ENCODE measurements at places on chromosomes 16 and 17.

- no peak for DNase-seq
Observed at GRCh38 chr17:70096861-70097260, 21.8 kb downstream of the KCNJ16 start.

DNA sequence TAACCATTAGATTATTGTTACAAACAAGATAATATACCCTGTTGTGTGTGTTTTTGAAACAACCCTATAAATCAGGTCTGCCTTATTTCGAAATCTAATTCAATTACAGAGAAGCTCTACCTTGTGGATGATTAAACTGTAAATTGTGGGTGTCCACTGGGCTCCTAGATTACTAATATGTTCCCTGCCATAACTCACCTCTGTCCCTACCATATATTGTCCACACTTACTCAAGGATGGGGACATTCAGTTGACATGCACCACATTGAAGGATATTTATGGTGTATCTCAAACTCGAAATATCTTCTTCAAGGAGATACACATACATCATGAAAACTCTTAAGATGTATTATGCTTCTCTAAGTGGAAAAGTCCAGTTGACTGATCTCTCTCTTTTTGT is 617.6 kb upstream of the EEF2KMT start:
- no peak for DNase-seq

GRCh38 chr17:7824021-7824924 is 9.7 kb upstream of the KDM6B start:
- no peak for DNase-seq

GRCh38 chr17:37742116-37742761 is 2.6 kb downstream of the HNF1B start:
- DNase-seq: no peak

GRCh38 chr17:76715496-76715830 is 4.7 kb upstream of the MXRA7 start:
- no peak for DNase-seq

- DNase-seq: no peak
Observed at GRCh38 chr16:49552313-49552928, 178.8 kb downstream of the C16orf78 start.

GRCh38 chr17:19975601-19976000 is 2.0 kb downstream of the AKAP10 start:
- DNase-seq: no peak

DNA sequence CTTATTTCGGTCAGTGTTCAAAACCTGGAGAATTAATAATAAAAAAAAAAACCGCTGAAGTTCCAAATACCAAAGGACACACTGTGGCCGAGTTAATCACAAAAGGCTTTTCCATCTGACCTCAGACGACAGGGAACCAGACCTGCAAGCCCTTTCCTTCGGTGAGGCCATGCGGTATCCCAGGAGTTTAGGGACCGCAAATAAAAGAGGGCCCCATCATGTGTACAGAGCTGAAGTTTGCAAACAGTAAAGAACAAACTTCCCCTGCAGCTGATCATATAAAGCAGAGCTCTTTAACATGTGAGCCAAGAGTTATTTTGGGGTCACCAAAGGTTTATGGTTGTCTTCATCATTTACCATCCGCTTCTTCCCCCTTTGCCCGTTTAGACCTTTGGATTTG is 33.0 kb upstream of the FOXJ1 start:
- no peak for DNase-seq

GRCh38 chr17:80569924-80570323 is 25.3 kb downstream of the RPTOR start:
- no peak for DNase-seq

- no peak for DNase-seq
Observed at GRCh38 chr17:319266-319665, 33.3 kb downstream of the RPH3AL start.

DNA sequence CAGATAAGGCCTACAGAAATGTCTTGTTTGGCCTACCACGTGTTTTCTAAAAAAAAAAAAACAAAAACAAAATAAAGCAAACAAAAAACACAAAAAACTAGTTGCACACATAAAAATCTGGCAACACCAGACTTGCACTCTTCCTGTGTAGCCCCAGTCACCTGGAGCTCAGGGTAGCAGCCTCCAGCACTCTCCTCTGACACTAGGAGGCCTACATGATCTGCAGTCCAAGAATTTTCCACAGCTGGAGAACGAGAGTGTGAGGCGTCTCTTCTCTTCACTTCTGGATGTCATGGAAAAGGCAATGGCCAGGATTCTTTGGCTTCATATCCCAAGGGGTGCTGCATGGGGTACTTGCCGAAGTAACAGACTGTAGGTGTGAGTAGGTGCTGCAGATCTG is 310.2 kb upstream of the SALL1 start:
- DNase-seq: no peak

- DNase-seq: no peak
Observed at GRCh38 chr16:27787665-27788064, 237.7 kb downstream of the KATNIP start.

- DNase-seq: no peak
Observed at GRCh38 chr16:74462361-74462760, 41.1 kb upstream of the CLEC18B start.

GRCh38 chr17:19237389-19238166 is 412 bp downstream of the EPN2 start:
- DNase-seq: no peak

GRCh38 chr17:82825540-82826124 is 14.2 kb downstream of the ZNF750 start:
- no peak for DNase-seq

DNA sequence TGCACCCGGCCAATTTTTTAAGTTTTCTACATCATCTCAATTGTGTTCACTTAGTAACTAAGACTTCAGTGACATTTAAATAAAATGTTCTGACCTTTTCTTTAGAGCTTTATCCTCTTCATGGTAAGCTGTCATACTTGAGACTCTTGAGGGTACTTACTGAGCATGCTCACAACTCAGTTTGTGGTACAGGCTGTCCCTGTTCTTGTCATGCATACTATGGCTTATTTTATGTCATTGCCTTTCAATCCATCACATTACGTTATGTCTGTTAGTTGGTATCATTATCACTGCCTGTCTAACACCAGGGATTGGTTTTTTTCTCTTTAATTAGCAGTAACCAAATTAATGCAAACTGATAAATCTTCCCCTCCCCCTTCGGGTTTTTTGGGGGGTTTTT is 41.9 kb upstream of the RHBDL3 start:
- DNase-seq: no peak

DNA sequence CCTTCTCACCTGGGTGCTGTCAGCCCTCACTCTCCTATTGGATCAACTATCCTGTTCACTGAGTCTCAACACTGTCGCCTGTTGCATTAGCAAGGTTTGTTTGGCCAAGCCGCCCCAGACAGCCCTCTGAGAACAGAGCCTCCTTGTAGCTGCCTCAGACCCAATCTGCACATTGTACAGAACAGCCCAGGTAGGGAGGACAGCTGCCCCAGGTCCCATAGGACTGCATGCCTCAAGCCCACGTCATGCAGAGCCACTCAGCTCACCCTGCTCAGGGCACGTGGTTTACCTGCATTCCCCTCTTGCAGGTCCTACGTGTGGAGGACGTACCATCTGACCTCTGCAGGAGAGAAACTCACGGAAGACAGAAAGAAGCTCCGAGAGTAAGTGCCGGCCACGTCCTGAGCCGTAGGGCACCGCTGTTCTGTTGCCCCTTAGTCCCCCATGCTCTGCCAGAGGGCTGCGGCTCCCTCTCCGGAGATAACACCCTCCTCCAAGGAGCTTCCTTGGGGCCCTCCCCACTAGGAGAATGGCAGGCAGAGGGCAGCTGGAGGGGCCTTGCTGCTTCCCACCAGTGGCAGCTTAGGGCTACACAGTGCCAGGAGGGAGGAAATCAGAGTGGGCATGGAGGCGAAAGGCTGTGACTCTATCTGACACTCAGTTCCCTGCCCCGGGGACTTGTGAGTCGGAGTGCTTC is 2.8 kb downstream of the SNRNP25 start:
- DNase-seq: no peak

DNA sequence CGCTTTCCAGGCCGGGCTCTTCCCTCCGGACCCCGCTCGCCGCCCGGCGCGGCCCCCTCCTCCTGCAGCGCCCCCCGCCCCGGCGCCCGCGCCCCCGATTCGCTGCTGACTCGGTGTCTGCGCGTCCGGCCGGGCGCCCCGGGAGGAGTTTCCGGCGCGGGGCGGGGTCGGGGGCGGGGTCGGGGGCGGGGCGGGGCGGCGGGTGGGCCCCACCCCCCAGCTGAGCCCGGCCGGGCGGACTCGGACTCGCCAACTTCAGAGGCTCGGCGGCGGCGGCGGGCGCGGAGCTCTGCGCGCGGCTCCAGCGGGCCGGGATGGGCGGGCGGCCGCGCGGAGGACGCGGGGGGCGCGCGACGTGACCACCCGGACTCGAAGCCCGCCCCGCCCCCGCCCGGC is at the start of gene METRNL:
TSS of gene METRNL (plus strand) at position 258 of the 396 bp plus-strand sequence. CDS start 207 bp downstream, outside the sequence.
- DNase-seq: peak; percentile 60

- no peak for DNase-seq
Observed at GRCh38 chr16:86495357-86495701, 15.0 kb upstream of the FOXF1 start.

DNA sequence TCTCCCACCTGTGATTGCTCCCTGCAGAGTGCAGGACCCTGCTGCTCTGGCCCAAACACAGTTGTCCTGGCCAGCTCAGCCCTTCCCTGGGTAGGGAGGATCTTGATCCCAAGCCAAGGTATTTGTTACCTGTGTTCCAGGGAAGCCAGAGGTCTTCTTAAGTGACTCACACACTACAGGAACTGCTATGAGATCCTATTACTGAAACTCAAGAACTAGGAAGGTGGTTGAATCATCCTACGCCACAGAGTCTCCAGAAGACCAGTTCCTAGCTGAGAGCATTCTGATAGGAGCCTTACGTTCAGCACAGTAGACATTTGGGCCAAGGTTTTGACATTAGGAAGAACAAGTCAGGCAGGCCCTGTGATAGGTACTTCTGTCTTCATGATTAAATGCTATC is 12.0 kb downstream of the CHST6 start:
- DNase-seq: no peak

GRCh38 chr17:43398724-43399595 is at the start of gene ARL4D:
ARL4D (plus strand) TSS chr17:43398993; CDS start chr17:43399733, 740 bp downstream.
- peak; percentile 32 for DNase-seq

GRCh38 chr16:54936979-54937670 is 6.5 kb downstream of the IRX5 start:
- no peak for DNase-seq

DNA sequence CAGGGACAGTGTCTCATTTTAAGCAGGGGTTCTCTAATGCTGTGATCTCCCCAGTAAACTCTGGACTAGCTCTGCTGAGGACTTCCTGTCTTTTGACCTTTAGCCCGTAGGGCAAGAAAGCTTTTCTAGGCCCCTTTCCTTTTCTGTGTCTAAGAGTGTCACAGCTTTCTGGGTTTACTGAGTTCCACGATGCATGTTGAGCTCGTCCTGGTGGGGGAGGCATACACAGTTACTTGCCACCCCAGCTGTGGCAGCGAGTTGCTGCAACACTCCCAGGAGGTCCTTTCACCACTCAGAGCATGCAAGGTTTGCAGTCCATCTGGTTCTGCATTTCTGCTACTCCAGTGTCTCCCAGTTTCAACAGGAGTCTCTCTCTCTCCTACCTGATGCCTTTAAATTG is 23.7 kb downstream of the NOD2 start:
- DNase-seq: no peak

- DNase-seq: no peak
Observed at GRCh38 chr16:84712138-84712671, 12.4 kb downstream of the USP10 start.

GRCh38 chr17:36524428-36524876 is 10.2 kb downstream of the MYO19 start:
- DNase-seq: no peak

DNA sequence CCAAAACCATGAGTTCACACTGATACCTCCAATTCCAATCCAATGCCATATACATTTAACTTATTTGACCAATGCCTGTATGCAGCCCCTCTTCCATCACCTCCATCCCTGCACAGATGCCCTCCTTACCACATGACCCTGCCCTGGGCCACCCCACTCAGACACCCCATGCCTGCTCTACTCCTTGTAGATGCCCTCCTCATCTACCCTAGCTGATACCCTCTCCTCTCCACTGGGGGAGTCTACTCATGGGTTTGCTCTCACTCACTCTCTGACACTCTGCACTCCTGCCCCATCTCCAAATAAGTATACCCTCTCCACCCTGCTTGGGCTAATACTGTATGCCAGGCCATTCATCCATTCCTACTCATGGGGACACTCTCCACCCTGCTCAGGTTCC is 16.0 kb upstream of the CMTM4 start:
- no peak for DNase-seq

- no peak for DNase-seq
Observed at GRCh38 chr16:83051451-83051850, 424.7 kb downstream of the CDH13 start.

- peak; percentile 44 for DNase-seq
Observed at GRCh38 chr16:81885976-81886586, 107.0 kb downstream of the PLCG2 start.

DNA sequence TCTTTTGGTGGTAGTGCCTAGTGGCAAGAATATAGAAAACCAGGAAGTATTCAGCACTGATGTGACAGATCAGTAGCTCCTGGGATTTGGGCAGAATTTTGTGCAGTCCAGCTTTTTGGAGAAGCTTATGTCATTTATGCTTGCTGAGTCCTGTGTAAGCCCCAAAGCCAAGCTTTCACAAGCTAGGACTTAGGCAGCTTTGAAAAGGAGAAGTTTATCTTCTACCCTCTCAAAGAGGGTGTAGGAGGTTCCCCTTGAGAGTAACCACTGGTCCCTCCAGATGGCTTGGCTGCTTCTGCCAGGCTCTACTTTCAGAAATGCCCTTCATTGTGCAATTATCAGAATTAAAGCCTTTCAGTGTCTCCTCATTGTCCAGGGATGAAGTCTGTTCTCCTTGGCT is 78.8 kb downstream of the CES1 start:
- DNase-seq: no peak

DNA sequence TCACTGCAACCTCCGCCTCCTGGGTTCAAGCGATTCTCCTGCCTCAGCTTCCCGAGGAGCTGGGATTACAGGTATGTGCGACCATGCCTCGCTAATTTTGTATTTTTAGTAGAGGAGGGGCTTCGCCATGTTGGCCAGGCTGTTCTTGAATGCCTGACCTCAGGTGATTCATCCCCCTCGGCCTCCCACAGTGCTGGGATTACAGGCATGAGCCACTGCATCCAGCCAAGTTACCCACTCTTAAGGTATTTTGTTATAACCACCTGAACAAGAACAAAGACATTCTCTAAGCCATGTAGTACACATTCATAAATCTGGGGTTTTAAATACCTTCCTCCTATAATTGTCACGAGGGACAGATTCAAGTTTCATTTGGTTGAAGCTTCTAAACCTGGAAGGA is 12.3 kb upstream of the TMEM170A start:
- no peak for DNase-seq

All from kidney capillary endothelial cell (primary cell).